ENCODE measurements at places on chromosomes 7 and 10. TPM values are rescaled to one million over a fixed set of nuclear protein-coding genes. Genes with fewer than 3 reads are reported as not detected.

The TCERG1L gene
- 0.57 TPM for total RNA-seq

GRCh38 chr7:133481676-133482075 lies 228.8 kb downstream of the EXOC4 start:
- no peak for DNase-seq

- DNase-seq: no peak
Observed at GRCh38 chr7:119711104-119711503, 561.9 kb upstream of the KCND2 start.

DNA sequence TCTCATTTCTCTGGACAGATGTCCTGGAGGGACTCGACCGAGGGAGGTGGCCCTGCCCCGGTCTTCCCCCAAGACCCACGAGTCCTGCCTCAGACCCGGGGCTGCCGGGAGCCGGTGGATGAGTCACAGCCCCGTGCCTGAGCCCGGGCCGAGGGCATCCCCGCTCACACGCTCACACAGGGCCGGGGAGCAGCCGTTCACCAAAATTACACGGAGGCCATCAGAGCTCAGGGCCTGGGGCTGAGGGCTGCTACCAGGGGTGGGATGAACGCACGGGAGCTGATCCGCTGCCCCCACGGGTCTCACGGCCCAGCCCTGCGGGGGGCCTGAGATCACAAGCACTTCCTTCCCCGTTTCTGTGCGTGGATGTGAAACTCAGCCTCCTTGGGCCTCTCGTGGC lies 17.5 kb downstream of the FAM20C start:
- DNase-seq: no peak

- DNase-seq: no peak
Observed at GRCh38 chr10:57362811-57363210, 904.9 kb downstream of the IPMK start.

Measured in lower leg skin (tissue), 4 donors.